Activated T-cell treated with anti-CD3 and anti-CD28 coated beads for 4 hours (primary cell): ENCODE measurements at places on chromosomes 5 and 9.

DNA sequence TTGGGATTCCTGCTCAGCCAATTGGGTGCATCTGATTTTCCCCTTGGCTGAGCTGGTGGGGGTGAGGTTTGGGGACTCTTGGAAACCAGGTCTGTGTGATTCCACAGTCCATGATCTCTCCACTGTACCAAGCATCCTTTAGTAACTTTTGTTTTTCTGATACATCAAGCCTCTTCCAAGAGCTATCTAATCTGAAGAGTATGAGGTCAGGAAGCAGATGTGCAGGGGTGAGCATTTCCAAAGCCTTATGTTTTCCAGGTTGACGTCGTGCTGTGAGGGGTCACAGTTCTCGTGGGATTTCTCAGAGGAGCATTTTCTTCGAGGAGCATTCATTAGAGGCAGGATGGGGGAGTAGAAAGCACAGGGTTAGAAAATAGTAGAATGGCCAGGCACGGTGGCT is 95.3 kb downstream of the KLF4 start:
- no peak for DNase-seq

DNA sequence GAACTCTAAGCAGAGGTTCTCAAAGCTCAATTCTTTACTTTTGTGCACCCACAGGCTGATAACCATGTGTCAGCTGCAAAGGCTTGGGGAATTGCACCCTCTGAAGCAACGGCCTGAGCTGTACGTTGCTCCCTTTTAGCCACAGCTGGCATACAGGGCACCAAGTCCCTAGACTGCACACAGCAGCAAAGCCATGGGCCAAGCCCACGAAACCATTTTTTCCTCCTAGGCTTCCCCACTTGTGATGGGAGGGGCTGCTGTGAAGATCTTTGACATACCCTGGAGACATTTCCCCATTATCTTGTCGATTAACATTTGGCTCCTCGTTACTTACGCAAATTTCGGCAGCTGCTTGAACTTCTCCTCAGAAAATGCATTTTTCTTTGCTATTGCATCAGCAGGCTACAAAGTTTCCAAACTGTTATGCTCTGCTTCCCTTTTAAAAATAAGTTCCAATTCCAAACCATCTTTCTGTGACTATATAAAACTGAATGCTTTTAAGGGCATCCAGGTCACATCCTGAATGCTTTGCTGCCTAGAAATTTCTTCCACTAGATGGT is 23.0 kb downstream of the KIAA0825 start:
- DNase-seq = no peak

DNA sequence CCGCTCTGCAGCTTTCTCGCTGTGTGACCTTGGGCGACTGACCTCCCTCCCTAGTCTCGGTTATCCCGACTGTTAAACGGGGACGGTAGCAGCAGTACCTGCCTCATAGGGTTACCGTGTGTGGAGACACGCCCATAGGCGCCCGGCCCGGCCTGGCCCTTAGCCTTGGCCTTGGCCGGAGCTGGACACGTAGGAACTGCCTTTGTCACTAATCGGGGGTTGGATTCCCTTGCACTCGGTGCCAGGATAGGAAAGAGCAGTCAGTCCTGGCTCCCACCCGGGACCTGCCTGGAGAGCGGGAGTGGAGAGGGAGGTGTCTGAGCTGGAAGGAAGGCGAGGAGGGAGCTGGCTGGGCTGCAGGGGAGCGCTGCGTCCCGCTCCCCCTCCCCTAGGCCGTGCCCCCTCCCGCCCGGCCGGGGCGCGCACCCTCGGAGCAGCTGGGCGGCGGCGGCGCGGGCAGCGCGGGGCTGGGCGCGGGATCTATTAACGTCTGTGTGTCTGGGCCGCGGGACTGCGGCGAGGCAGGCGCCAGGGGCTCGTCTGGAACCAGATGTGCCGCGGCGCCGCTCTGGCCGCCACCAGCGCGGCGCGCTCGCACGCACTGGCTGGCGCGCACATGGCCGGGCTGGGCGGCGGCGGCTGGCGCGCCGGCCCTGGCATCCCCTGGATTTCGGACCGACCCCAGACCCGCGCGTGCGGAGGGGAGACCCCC is 31.7 kb downstream of the PRRX2 start:
- DNase-seq = no peak

GRCh38 chr9:1388216-1388615 is 338.1 kb downstream of the DMRT2 start:
- no peak for DNase-seq

- DNase-seq = no peak
These were observed 8.0 kb downstream of the GRIA1 start for GRCh38 chr5:153498516-153498915.

DNA sequence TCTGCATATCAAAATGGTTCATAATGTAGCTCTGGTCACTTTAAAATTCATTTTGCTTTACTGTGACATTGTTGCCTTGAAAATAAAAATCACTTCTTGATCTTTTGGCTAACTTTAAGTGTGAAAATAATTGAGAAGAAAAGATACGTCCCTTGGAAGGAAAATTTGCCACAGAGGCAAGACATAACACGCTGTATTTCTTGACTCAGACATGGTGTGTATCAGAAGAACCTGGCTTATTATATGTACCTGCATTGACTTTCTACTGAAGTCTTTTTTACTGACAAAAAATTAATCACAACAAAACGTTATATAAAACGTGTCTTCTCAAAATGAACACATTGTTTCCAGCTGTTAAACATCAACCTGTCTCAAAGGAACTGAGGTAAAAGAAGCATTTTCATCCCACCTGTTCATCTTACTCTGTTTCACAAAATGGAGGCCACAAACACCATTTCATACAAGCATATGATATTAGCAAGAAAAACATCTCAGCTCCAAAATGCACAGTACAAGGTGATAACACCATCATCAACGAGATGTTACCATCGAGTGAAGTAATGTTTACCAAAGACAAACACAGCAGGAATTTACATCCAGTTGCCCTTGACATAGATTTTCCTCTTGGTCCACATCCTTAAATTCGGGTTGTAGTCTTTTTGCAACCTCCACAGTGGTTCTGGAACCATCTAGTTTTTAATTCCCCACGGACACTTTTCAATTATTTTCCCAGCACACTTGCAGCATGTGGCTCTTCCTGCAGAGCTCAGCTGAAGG is 179.9 kb downstream of the GLIS3 start:
- no peak for DNase-seq

GRCh38 chr5:160496334-160496733 is 74.7 kb downstream of the PTTG1 start:
- no peak for DNase-seq

DNA sequence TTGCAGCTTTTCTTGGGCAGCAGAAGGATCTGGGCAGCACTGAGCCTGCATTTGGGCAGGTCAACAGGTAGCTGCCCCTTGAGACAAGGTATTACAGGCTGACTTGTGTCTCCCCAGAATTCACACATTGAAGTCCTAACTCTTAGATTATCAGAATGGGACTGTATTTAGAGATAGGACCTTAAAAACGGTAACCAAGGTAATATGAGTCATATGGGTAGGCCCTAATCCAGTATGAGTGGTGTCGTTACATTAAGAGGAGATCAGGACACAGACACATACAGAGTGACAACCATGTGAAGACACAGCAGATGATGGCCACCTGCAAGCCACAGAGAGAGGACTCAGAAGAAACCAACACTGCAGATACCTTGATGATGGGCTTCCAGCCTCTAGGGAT is 3.2 kb downstream of the C1QTNF2 start:
- DNase-seq = no peak

GRCh38 chr5:67287510-67288268 is 91.1 kb upstream of the CD180 start:
- DNase-seq = no peak

GRCh38 chr9:22457448-22457847 is 10.8 kb downstream of the DMRTA1 start:
- DNase-seq = no peak

DNA sequence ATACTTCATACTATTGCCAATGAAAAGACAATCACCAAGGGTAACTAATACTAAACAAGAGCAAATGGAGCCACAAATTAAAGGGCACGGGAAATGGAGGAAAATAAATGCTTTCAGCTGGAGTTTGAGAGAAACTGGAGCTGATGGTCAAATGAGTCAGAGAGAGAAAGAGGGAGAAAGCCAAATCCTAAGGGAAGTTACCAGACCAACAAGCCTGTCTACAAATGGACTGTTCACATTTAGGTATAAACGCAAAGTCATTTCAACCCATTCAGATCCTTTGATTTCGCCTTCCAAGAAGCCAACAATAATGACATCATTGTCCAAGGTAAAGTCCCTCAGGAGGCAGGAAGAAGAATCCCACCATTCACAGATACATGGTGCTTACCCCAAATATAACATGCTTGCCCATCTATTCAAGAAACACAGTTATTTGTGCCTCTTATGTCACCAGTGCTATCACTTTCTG is 351.8 kb downstream of the RAB3C start:
- no peak for DNase-seq

GRCh38 chr5:84379749-84380148 is 4.9 kb downstream of the EDIL3 start:
- no peak for DNase-seq

GRCh38 chr9:98312365-98312764 is 56.9 kb upstream of the TBC1D2 start:
- no peak for DNase-seq

DNA sequence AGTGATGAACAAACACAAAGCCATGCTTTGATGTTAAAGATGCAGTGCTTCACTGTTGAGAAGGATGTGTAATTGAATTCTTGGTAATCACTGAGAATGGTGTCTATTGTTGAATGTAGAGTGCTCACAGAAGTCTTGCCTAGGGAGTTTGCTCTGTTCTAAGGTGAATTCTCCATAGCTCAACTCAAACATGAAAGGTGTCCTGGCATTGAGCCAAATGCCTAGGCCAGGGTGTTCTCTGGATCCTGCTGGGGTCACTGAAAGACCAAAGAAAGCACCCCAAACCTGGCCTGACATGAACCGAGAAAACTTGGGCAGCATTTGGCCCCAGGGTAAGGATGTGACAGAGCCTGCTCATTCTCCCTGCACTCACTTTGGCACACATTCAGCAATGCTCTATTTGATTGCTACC is 217.3 kb downstream of the ARL15 start:
- no peak for DNase-seq

- no peak for DNase-seq
These were observed 22.2 kb downstream of the ELL2 start for GRCh38 chr5:95939465-95939864.

DNA sequence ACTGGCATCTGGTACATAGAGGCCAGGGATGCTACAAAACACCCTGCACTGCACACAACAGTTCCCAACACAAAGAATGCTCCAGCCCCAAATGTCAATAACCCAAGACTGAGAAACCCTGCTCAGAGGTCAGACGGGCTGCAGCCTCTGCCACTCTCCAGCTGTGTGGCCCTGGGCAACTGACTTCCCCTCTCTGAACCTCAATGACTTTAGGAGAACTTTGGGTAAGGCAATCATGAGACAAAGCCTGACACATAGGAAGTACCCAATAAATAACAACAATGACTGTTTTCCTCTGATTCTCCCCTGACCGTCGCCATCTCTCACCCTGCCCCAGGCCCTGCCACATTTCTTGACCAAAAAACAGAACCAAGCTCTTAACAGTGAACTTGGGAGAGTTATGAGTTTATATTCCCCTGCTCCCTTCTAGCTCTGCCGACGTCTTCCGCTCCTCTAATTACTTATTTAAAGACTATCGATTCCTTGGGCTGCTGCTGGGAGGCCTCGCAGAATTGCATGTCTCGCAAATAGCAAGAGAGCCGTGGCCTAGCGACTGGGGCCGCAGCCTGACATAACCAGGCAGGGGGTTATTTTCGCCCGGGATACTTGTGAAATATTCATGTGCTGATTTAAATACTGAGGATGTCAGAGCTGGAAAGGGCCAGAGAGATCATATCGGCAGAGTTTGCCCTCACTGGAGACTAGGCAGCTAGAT is 24.5 kb upstream of the CRB2 start:
- no peak for DNase-seq

GRCh38 chr5:148849461-148849860 is 23.1 kb downstream of the ADRB2 start:
- DNase-seq = no peak

DNA sequence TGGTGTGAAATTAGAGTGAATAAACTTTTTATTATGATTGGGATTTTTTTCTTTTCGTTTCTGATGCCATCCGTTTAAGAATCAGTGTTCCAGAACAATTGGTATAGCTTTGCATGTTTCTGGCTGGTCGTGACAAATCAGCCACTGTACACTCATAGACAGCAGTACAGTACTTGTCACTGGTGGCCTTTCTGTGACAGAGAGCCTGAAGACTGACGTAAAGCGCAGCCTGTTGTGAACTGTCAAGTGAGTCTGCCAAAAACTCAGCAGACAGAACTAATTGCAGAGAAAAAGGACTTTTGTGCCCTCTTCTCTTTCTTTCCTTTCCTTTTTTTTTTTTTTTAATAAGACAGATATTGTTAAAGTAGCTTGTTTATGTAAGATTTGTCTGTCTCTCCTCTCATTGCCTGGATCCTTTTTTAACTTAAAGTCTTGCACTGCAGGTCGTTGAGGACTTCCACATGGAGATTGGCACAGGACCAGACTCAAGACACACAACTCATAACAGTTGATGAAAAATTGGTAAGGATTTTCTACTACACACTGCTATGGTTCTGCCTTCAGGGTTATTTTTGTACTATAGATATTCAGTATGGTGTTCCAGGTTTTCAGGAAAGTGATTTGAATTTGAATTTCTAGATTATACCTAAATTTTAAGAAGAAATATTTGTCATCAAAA is 42.7 kb downstream of the NDUFS4 start:
- DNase-seq = no peak

DNA sequence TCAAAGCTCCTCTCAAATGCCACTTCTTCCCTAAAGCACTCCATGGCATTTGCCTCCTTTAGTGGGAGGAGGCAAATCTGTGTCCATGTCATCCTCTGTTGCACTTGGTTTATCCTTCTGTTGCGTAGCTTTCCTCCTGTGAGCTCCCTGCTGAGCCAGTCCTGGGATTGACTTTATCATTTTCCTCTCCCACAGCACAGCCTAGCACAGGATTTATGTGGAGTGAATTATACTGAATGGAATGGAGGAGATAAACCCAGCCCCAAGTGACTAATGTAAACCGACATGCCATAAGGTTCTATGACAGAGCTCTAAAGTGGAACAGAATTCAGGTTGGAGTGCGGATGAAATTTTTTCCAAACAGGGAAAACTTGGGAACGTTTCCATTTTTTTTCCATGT is 26.4 kb upstream of the TOMM5 start:
- DNase-seq = no peak

- no peak for DNase-seq
These were observed 15.2 kb upstream of the HMHB1 start for GRCh38 chr5:143796753-143797152.
